SK-MEL-5 (cell line): ENCODE measurements at places on chromosomes 6 and 20.

DNA sequence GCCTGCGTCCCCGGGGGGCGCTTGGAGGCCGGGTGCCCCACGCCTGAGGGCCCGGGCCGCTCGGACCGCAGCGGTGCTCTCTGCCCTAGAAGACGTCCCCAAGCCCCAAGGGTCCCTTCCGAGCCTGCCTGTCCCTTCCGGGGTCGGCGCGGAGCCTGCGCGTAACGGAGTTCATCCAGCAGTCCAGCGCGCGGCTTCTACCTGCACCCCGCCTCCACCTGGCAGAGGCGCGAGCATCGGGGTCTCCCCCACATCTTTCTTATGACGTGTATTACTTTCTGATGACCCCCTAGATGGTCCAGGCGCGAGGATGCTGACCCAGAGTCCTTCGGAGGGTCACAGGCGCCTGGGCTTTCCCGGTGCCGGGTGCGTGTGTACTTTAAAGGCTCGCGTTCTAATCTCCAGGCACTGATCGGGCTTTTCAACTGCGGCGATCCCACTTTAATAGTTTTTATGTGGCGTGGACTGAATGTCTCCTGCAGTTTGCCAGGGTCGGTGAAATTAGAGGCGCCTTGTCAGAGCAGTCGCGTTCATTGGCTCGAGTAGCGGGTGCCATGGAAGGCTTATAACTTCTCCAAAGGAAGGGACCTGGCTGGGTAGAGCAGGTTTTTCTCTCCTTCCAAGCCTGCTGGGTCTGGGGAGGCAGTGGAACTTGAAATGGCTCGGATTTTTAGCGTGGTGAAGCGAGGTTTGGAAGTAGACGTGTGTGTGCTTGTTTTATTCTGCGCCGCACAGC lies 912 bp downstream of the EYA4 start:
- DNase-seq = peak; percentile 25

DNA sequence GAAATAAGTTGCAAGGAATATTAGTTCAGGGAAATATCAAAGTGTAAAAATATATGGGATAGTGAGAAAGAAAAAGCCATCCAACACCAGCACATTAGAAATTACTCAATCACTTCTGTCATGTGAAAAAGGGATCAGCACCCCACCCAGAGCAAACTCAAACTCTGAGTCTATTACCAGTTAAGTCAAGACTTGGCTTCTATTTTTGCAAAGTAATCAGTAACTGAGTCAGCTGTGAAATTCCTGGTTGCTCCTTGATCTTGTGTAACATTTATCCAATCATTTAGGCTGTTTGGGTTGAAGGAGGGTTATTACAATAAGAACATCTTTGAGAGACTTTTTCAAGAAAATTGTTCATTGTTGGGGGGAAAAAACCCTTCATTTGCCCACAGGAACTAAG lies 51.2 kb downstream of the SLC22A23 start:
- DNase-seq = no peak

GRCh38 chr6:15378272-15378671 lies 132.4 kb downstream of the JARID2 start:
- DNase-seq = no peak

GRCh38 chr6:159157431-159157830 lies 11.8 kb upstream of the FNDC1 start:
- no peak for DNase-seq

DNA sequence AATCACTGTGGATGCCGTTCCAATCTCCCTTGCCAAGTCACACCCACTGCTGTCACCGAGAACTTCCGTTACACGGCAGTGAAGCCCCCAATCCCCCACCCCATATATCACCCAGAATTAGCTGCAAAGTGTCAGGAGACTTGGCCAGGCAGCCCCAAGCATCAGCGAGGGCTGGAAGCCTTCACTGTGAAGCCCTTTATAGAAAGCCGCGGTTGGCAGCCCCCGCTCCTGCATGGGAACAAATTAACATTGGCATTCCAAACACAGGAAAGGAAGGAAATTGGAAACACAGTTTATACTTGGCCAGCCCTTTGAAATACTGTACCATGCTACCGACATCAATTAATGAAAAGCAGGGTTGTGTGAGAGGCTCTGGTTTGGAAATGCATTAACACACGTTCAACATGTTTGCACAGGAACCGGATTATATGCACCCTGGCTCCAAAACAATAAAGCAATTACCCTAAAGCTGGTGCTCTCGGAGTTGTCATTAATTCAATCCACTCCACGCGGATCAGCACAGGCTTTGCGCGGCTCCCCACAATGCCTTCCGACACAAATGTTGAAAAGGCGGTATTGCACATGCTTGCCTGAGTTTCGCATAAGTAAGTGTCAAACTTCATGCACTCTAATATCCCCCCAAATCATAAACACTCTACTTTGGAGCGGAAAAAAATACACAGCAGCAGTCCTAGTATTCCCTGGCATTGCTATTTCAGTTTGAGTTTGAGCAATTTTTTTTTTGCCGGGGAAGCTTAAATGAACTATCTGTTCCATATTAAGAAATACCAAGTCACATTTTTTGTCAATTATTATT lies 7.1 kb downstream of the BMP7 start:
- no peak for DNase-seq
